AG09319 (cell line): ENCODE measurements at places on chromosomes 5 and 9.

DNA sequence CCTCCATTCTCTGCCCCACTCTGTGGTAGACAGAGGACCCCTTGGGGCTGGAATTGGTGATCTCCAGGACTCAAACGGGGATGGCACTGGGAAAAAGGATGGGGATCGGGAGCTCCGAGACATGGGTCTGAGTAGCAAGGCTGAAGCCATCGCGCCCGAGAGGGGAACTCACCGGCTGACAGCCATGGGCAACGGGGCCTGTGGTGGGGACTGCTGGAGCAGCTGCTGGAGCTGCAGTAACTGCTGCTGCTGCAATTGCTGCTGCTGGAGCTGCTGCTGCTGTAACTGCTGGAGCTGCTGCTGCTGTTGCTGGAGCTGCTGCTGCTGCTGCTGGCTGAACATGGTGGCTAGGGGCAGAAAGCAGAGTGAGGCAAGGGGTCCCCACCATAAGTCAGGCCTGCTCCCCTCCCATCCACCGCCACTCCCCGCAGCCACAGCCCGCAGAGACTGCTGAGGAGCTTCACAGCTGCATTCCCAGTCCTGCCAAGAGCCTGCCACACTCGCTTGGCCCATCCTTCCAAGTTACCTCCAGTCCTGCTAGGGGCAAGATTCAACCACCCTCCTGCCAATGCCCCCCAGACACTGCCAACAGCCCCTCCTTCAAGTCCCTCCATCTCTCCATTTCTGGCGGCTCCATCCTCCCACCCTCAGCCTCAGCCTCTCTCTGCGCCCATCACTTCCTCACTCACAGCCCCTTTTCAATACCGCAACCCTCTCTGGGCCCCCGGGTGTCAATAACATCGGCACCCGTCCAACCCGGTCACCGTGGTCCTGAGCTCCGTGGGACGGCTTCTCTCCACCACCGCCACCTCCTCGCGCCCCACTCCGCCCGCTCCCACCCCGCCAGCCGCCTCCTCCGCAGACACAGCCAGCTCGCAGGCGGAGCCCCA is 611 bp downstream of the CIZ1 start:
- no peak for DNase-seq

GRCh38 chr9:70746760-70747159 is 332.3 kb upstream of the KLF9 start:
- DNase-seq: no peak

DNA sequence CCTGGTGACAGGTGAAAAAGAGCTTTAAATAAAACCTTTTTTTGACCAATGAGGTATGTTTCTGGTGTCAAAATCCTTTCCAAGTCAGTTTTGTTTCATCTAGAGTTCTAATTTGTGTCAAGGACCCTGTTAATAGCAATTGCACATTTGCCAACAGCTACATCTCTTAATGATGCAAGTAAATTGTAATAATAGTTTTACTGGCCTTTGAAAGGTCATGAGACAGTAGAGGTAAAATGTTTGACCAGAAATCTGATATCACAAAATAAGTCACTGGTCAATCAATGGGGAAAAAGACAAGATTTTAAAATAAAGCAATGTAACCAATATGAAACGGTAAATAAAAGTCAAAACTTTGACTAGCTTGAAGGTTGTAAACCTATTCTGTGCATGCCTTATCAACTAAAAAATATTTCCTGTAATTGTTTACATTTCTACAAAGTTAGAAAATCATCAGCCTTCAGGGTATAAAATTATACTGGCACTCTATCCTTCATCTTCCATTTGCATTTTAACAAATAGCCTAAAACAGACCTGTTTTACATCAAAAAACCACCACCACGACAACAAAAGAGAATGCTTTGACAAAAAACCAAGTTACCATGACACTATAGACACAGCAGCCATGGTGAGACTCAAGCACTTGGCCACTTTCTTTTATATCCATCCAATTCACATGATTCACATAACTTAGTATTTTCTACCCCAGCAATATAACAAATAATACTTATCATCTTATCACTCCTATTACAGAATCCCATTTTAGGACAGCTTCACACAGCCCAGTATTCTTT is 3.0 kb downstream of the NADK2 start:
- DNase-seq: no peak

DNA sequence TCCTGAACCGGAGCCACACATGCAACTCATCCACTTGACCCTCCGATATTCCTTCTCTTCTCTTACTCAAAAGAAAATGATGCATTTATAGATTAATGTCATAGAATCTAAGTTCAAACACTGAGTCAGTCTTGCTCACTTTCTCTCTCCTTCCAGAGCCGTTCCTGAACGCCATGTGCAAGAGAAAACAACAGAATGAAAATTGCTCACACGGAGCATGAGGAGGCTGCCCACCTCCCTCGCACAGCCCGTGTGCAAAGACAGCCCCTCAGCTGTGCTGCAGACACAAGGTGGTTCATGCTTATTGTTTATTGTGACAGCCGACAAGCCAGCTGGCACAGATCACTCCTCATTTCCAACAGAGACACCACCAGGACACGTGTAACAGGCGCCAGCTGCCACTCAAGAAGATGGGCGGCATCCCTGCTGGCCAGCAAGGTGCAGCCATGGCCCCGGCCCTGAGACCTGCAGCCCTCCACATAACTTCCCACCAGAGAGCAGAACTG is 290.8 kb downstream of the GLIS3 start:
- DNase-seq: no peak

GRCh38 chr9:114016629-114017423 is 61.3 kb downstream of the AMBP start:
- DNase-seq: no peak

DNA sequence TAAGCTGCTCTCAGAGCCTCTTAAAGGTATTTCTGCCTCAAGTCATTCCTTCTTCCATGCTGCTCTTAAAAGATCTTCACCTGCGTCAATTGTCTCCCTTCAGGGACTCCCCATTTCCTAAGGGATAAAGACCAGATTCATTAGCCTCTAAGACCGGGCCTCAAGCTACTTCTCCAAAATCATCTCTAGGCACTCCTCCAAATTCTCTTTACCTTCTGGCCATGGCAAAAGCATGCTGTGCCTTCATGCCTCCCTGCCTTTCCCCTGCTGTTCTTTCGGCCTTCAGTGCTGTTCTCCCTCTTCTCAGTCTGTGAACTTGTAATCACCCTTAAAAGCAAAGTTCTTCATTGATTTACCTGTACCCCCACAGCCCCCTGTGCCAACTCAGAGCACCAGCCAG is 4.4 kb downstream of the TMOD1 start:
- no peak for DNase-seq

GRCh38 chr5:107863125-107863524 is 192.4 kb upstream of the EFNA5 start:
- no peak for DNase-seq

- DNase-seq: no peak
Observed at GRCh38 chr9:99561509-99561917, 260.2 kb upstream of the NR4A3 start.

DNA sequence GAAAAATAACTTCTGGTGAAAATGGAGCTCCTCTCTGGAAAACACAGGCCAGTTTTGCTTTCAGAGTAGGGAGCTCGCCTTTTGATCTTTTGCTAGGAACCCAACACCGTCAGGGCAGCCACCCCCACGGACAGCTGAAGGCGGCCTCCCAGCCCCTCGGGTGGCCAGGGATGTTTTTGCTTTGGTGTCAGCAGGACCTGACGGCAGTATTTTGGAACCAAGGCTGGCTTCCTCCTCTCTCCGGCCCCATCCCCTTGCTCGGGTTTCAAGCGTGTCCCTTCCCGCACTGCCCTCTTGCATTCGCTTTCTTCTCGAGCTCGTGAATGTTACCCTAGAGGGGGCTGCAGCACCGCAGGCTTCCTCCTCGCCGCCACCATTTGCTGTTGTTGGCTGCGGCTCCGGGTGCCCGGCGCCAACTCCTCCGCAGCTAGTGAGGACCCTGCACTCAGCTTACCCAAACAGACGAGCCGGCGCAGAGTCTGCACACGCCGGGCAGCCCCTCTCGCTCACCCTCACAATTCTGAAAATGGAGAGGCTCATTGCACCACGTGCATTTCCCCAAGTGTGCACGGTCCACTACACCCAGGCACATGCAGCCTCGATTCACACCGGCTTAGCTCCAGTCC is 35.5 kb upstream of the ADAMTSL1 start:
- DNase-seq: no peak

- DNase-seq: no peak
Observed at GRCh38 chr9:75487856-75488718, 399.8 kb downstream of the OSTF1 start.
